NCI-H1694 treated with DMSO at 0.1 percent for 48 hours (cell line): ENCODE measurements at places on chromosomes 2 and 18.

- no peak for DNase-seq
Observed at GRCh38 chr2:224040753-224041152, 1.7 kb upstream of the SERPINE2 start.

DNA sequence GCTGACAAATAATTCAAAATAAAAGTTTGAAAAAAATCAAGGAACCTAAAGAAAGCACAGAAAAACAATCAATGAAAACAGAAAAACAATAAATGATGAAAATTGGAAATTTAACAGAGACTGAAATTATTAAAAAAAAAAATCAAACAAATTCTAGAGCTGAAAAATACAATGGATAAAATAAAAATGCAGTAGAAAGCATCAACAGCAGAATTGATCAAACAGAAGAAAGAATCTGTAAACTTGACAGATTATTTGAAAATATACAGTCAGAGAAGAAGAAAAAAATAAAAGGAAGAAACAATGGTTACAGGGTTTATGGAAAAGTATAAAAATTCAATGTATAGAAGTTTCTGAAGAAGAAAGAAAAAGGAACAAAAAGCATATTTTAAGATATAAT is 16.2 kb downstream of the SERPINB4 start:
- no peak for DNase-seq

- no peak for DNase-seq
Observed at GRCh38 chr2:232449964-232450363, 6.0 kb upstream of the ALPI start.

- no peak for DNase-seq
Observed at GRCh38 chr18:58516514-58517285, 112.2 kb downstream of the ALPK2 start.

- no peak for DNase-seq
Observed at GRCh38 chr2:85303780-85304531, 23.8 kb downstream of the TGOLN2 start.

- no peak for DNase-seq
Observed at GRCh38 chr18:45374878-45375630, 240.2 kb upstream of the SLC14A2 start.

- no peak for DNase-seq
Observed at GRCh38 chr2:64599469-64599868, 54.2 kb downstream of the SERTAD2 start.

GRCh38 chr2:149953627-149954026 is 366.1 kb upstream of the MMADHC start:
- no peak for DNase-seq

DNA sequence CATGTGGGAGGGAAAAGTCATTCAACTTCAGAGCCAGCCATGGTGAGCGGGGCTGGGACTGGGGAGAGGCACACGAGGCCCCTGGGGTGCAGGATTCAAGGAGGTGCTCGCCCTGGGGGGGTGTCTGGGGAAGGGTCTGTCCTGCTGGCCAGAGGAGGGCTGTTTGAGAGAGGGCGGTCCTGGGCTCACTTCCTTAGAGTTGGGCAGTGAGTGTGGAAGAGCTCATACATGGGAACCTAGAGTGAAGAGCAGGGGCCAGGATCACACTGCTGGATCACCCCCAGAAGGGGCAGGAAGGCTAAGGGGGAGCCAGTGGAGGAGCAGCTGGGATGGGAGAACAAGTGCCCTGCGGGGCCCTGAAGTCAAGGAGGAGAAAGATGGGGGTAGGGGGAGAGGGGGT is 6.5 kb downstream of the SH3BP4 start:
- DNase-seq = no peak

DNA sequence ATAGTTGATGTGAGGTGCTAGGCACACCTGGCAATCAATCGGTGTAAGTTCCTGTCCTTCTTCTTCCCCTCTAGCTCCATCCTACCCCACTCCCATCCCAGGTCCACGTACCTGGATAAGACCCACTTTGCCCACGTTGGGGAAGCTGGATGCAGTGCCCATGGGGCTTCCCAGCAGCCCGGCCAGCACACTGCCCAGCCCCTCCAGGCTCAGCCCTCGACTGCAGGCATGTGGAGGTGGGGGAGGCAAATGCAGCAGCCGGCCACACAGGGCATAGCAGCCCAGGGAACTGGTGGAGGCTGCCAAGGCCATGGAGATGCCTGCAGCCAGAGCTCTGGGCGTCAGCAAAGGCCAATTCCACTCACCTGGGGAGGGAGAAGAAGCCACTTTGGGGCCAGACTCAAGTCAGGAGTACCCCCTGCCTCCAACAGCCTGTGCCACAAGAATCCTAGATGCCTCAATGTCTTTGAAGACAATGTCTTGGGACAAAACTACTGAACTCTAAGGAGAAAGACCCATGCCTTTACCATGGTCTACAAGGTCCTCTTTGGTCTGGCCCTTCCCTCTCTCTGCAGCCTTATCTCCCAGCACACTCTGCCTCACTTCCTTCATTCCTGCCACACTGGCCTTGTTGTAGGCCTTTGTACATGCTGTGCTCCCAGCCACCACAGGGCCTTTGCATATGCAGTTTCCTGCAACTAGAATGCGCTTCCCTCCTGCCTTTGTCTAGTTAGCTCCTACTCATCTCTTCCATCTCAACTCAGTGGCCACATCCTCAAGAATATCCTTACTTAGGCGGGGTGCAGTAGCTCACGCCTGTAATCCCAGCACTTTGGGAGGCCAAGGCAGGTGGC is 4.5 kb downstream of the SLC23A3 start:
- no peak for DNase-seq

DNA sequence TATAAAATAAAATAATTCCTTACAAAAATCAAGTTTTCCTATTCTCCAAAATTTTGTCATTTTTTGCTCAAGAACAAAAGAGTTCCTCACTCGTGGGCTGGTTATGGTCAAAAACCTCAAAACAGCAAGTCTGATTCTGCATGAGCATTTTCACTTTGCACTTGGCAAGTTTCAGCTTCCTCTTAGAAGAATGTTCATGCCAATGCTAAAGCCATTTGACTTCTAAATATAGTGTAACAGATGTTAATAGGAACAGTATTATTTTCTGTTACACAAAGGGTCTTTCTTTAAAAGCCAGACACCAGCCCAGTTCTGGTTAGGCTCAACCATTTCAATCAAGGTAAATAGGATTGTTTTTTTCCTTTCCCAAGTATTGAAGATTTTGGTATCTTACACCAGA is 261.3 kb upstream of the CCDC68 start:
- DNase-seq = no peak

DNA sequence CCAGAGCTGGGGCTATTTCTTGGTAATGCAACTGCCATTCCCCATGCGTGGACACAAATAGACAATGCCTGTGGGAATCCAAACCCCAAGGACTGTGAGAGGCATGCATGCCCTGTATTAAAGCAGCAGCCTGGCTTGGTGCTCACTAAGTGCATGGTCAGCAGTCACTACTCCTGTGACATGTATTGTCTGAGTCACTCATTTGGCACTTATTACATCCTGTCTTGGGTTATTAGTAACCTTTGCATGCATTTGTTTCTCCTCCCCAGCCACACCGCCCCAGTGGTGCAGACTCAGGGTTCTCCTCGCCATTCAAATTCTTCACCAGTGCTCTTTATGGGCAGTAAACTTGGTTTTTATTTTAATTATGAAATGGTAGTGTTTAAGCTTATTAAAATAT is 30.2 kb downstream of the PRKCE start:
- no peak for DNase-seq

DNA sequence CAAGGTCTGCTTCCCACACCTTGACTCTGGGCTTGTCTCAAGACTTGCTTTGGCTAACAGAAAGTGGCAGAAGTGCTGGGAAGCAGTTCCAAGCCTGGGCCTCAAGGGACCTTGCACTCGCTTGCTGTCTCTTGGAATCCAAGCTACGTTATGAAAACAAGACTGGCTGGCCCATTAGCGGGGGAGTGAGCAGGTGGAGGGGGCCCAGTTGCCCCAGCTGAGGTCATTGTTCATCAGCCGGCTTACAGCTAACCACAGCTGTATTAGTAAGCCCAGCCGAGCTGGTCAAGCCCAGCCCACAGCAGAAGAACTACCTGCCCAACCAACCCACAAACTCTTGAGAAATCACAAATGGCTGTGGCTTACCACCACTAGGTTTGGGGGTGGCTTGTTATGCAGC is 63.1 kb downstream of the MARCO start:
- DNase-seq = no peak

DNA sequence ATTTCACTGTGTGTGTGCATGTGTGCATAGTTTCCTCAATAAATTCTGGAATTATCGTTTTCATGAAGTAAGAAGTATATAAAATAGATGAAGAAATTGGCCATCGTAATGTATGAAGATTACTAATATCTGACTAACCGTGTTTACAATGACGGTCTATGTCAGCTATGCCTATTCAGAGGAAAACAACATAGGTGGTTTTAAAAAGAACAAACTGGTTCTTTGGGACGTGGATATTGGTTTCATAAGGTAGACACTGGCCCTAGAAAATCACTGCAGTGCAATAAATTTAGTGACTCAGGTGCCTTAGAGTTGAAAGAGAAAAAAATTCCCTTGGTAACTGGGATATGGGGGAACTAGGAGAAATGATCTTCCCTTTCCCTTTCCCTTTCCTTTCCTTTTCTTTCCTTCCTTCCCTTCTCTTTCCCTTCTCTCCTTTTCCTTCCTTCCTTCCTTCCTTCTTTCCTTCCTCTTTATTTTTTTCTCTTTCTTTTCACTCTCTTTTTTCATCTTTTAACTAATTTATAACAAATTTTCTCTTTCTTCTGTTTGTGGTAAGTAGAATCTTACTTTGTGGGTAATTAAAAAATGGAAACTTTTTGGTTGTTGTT is 36.4 kb downstream of the MAP2 start:
- no peak for DNase-seq

DNA sequence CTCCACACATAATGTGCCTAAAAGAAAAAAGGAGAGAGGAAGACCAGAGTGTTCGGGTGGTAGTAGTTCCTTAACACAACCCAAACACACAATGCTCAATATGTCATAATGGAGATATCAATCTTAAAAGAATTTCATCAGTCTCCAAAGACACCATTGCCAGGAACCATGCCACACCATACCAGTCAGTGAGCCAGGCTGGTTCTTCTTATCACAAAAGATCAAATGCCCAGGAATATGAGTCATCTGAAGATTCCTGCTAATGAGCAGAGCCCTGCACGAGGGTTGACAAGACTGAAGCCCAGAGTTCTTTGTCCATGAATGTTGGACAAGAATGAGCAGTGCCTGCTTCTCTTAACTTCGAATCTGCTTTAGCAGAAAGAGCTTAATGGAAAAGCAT is 262.3 kb downstream of the ZNF516 start:
- no peak for DNase-seq

DNA sequence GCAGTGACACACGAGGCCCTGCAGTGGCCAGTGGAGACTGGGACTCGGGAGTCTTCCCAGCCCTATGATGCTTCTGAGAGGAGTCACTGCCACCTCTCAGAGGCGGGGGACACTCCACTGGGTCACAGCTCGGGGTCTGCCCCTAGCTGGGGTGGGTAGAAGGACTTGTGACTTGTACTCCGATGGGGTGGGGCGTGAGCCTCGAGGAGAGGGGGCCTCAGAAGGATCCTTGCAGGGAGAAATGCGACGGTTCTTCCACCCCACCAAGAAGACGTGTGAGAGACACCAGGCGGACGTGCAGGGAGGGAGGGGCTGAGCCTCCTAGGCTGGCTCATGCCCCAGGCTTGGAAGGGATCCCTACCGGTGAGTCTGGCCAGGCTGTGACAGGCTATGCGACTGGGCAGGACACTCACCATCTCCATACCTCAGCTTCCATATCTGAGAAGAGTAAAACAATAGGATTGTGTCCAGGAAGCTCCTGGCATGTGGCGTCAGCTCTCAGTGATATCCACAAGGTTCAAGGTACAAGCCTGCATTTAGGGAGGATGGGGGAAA is 11.1 kb upstream of the OTOS start:
- no peak for DNase-seq

DNA sequence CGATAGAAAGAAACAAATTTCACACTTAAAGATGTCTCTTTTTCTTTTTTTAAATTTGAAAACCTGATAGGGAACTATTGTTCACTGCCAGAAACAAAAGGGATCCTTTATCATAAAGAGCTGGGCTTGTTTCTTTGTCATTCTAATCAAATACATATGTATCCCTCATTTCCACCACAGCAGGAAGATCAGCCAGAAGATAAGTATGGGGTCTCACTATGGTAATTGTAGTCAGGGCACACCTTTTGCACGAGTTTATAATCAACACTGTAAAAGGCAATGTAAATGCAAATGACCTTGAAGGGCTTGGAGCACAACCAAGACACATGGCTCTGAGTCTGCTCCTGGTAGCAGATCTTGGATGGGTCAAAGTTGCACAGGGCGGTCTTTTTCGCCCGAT is 109.5 kb downstream of the NXPH2 start:
- no peak for DNase-seq

DNA sequence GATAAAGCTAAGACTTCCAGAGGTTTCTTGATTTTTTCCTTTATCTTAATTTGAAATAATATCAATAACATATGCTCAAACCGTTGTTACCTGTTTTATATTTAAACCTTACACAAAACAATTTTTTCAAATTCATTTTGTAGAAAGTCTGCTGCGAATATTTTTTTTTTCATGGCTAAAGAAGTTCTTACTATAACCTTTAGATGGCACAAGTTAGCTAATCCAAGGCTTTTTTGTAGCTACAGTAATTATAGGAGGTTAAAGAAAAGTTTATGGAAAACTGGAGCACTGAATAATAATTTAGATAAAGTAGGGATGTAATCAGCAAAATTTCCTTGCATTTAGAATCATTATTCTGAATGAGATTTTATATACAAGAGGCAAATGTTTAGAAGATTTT is 78.0 kb upstream of the PNPT1 start:
- peak; percentile 57 for DNase-seq

DNA sequence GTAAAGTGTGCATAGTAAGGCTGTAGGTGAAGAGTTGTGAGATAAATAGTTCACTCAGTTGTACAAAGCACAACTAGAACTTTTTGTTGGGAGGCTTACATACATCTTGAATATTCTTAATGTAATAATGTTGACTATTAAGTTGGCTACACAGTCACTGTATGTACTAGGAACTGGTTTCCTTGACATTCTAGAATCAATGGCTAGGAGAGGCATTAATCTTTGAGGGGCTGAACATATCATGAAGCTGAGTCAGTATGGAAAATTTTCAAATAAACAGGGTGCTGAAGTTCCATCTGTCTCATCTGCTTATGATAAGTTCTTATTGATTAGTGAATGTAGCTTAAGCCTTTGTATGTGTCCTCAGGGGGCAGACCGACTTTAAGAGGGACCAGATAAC is 23.4 kb downstream of the METTL21A start:
- no peak for DNase-seq

GRCh38 chr2:22037274-22037673 is 913.5 kb downstream of the TDRD15 start:
- DNase-seq = no peak

- no peak for DNase-seq
Observed at GRCh38 chr2:202703091-202703490, 68.3 kb downstream of the FAM117B start.

DNA sequence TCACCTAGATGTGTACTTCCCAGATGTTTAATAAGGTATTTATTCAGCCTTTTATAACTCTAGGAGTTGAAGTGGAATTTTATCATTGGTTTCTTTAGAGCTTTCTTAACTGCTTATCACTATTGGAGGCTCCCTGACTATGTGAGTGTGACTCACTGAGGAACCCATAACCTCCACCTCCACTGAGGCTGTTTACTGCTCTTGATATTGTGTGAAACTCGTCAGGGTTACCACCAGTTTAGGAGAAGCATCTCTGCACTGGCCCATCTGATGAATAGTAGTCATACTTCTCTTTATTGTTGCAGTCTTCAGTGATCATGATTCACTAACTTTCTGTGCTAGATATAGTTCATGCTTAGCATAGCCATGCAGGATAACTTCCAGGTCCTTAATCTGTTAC is 79.6 kb upstream of the UBXN4 start:
- DNase-seq = no peak

GRCh38 chr2:156399950-156400705 is 36.1 kb upstream of the GPD2 start:
- DNase-seq = peak; percentile 77
